ENCODE measurements at places on chromosomes 7 and 10. TPM values are rescaled to one million over a fixed set of nuclear protein-coding genes. Genes with fewer than 3 reads are reported as not detected.

The TRIL gene
- total RNA-seq = 0.56 TPM

The EPHA1 gene
- 0.58 TPM for total RNA-seq

The PITX3 gene
- under 0.01 TPM for total RNA-seq

The OGDHL gene
- total RNA-seq = 0.38 TPM

The ARMC3 gene
- total RNA-seq = not detected

Measured in regular cardiac myocyte (primary cell).